ENCODE measurements at places on chromosomes 6 and 20. TPM values are rescaled to one million over a fixed set of nuclear protein-coding genes. Genes with fewer than 3 reads are reported as not detected.

DNA sequence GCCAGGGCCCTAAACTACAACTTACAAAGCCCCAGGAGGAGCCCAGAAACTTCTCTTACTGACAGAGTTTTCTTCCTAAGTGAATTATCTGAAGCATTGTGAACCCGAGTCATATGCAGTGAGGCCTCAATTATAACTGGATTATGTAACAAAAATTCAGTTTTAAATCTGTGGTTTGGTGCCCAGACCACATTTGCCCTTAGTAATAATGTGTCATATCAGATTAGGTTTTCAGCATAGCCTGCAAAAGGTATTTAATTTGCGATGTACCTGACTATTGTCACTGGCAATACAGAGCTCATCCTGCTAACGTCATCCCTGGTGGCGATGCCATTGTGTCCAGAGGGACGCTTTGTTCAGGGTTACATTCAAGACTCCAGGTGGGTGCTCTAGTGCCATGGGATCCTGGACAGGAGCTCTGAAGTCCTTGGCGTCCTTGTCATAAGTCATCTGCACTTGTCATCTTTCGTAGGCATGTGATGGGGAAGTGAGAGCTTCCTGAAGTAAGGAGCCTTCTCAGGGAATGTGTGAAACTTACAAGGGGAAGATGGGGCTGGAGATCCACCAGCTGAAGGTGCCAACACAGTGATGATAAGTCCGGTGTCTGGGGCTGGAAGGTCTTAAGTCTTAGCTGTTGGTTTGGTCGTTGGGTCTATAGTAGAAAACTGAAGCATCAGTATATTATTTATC lies 65.1 kb downstream of the HIVEP1 start:
- DNase-seq, result no peak

GRCh38 chr6:110395221-110395620 lies 20.2 kb downstream of the DDO start:
- no peak for DNase-seq

- no peak for DNase-seq
Measured at GRCh38 chr20:54194724-54195438, 13.0 kb upstream of the PFDN4 start.

DNA sequence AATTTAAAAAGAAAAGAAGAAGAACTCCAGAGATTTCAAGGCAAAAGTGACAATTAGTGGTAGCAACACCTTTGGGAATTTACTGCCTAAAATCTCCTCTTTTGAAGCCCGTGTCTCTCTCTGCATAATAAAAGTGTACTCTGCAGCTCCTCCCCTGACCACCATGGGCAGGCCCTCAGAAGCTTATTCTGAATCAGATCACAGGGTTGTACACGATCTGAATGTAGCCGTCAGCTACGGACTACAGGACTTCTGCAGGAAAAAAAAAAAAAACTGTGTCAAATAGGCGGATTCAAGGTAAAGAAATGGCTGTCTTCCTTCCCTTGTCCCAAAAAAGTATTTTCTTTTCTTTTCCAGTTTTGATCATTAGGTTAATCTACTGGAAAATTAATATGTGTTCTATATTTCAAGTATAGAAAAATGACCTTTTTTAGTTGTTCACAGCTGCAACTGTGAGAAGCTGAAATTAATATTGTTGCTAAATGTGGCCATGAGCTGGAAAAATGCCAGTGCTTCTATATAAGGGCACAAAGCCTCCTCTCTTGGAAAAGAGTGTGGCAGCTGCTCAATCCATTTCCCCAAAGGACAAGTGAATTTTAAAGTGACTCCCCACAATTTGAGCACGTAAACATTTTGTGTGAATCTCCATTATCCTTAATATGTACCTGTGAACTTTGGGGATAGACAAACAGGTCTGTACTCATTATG lies 397.4 kb downstream of the C6orf118 start:
- no peak for DNase-seq

DNA sequence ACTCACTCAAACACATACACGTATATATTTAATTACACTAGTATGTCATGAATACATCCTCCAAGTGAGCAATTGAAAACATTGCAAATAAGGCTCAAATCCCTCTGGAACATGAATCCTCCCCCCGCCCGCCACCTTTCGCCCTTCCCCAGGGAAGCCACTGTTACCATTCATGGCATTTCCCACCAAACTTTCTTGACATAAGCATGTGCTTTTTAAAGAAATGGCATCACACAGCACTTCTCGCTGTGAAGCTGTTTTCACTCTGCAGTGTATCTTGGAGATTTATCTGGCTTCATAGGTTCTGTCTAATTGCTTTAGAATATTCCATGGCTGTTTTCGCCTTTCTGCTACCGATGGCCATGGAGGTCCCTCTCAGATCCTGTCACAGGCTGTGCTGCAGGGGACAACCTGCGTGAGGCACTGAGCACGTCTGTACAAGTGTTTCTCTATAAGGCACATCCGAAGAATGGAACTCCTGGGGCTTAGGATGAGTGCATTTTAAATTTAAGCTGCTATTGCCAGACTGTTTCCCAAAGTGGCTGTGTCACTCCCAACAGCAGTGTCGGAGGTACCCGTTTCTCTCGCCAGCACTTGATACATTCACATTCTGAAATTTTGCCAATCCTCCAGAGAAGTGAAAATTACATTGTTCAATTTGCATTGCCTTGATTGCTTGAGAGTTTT lies 22.2 kb upstream of the PHACTR3 start:
- DNase-seq, result no peak

DNA sequence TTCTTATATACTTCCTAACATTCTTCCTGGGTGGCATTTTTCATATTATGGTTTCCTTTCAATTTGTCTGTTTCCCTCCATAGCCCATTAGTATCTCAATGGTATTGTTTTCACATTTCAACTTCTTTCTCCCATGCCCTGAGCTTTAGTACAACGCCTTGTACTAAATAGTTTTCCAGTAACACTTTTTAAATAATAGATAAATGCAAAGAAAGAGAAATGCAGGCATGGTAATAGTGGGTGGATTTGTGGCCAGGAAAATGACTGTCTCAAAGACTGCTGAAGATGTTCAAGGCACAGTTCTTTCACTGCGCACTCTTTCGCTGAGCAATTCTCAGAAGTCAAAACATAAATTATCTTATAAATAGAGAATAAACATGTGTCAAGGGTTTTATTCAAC lies 145.1 kb downstream of the LCA5 start:
- no peak for DNase-seq

DNA sequence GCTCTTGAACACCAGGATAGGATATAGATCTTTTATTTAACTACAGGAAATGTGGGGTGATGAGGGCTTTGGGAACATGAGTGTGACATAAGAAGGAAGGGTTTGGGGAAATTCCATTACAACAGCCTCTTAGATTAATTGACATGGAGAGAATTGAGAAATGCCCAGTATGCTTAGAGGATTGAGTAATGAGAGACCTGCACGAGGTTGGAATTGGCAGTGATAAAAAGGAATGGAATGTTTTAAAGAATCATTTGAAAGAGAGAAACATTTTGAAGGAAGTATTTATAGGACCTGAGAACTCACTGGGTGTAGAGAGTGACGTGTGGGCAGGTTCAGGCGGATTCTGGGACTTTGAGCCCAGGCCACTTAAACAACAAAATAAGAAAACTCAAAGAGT lies 227.0 kb downstream of the BMP2 start:
- DNase-seq, result no peak

ZNFX1 gene
- total RNA-seq, result 11.8 TPM

ZC2HC1B gene
- total RNA-seq, result not detected

BMP7 gene
- 8.7 TPM for total RNA-seq

HSPA1L gene
- 2.5 TPM for total RNA-seq

PFDN4 gene
- 51.6 TPM for total RNA-seq

Measured in glutamatergic neuron (in vitro differentiated cells).